A375 (cell line): ENCODE measurements at places on chromosomes 2 and 18. TPM values are rescaled to one million over a fixed set of nuclear protein-coding genes. Genes with fewer than 3 reads are reported as not detected.

Gene IL37
- 1.0 and 2.1 TPM in 2 replicates for total RNA-seq

Gene ONECUT2
- total RNA-seq: 0.08 and 0.15 TPM in 2 replicates

Gene GBX2
- 1.4 and 1.5 TPM in 2 replicates for total RNA-seq

Gene SERPINB4
- total RNA-seq: not detected in 2 replicates

Gene PMS1
- 9.5 and 15.5 TPM in 2 replicates for total RNA-seq

Gene CYP27C1
- 0.93 and 1.2 TPM in 2 replicates for total RNA-seq
